ENCODE measurements at places on chromosomes 7 and 10. TPM values are rescaled to one million over a fixed set of nuclear protein-coding genes. Genes with fewer than 3 reads are reported as not detected.

DNA sequence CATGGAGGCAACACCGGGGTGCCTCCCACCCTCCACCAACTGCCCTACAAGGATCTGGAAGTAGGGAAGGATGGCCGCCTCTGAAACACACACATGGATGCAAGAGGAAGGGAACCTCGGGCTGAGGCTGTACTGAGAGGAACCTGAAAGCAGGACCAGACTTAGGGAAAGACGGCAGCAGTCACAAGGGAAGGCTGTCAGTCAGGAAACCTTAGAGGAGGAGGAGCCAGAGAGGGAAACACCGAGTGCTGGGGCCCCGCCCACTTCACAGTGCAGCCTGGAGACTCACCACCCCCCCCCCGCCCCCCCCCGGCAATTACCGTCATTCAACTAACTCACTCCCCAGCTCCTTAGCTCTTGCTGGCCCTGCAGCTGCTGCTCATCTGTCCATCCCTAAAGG, 2.5 kb downstream of the CYREN start:
- H3K4me3 ChIP-seq, result no peak overlapping the region
- no peaks in the 10 kb centered on the region for H3K27me3 ChIP-seq
- H3K4me1 ChIP-seq, result peaks cover 20% of the 10 kb centered on the region
- peak overlapping the region; percentile 82 for H3K27ac ChIP-seq
- no peaks in the 10 kb centered on the region for H3K36me3 ChIP-seq

DNA sequence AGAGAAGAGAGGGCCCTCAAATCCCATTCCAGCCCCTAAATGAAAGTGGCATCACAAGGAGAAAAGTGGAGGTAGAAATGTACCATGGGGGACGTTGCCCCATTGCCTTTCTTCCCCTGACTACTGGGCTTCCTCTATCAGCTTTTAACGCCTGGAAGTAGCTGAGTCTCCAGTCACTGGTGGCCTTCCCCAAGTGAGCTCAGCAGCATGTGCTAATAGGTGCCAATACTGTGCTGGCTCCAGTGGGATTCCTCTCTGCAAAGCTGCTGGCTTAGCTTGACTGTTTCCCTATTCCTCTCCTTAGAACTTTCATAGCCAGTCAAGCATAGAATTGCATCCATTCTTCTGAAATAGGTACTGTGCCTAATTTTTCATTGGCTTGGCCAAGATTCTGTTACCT, 32.6 kb downstream of the LRRC4 start:
- peaks cover 37% of the 10 kb centered on the region for H3K36me3 ChIP-seq
- H3K4me3 ChIP-seq, result no peak overlapping the region
- H3K4me1 ChIP-seq, result peaks cover 38% of the 10 kb centered on the region
- H3K27ac ChIP-seq, result no peak overlapping the region

GRCh38 chr7:11858622-11859302, 26.8 kb upstream of the THSD7A start:
- no peaks in the 10 kb centered on the region for H3K36me3 ChIP-seq
- no peak overlapping the region for H3K27ac ChIP-seq
- H3K4me3 ChIP-seq, result no peak overlapping the region
- no peaks in the 10 kb centered on the region for H3K4me1 ChIP-seq
- no peaks in the 10 kb centered on the region for H3K27me3 ChIP-seq

GRCh38 chr7:50321487-50322067, 17.1 kb downstream of the IKZF1 start:
- no peak overlapping the region for H3K27ac ChIP-seq
- DNase-seq, result no peak
- no peak overlapping the region for H3K4me3 ChIP-seq
- peaks cover 35% of the 10 kb centered on the region for H3K4me1 ChIP-seq
- peaks cover 24% of the 10 kb centered on the region for H3K27me3 ChIP-seq
- no peaks in the 10 kb centered on the region for H3K36me3 ChIP-seq

DNA sequence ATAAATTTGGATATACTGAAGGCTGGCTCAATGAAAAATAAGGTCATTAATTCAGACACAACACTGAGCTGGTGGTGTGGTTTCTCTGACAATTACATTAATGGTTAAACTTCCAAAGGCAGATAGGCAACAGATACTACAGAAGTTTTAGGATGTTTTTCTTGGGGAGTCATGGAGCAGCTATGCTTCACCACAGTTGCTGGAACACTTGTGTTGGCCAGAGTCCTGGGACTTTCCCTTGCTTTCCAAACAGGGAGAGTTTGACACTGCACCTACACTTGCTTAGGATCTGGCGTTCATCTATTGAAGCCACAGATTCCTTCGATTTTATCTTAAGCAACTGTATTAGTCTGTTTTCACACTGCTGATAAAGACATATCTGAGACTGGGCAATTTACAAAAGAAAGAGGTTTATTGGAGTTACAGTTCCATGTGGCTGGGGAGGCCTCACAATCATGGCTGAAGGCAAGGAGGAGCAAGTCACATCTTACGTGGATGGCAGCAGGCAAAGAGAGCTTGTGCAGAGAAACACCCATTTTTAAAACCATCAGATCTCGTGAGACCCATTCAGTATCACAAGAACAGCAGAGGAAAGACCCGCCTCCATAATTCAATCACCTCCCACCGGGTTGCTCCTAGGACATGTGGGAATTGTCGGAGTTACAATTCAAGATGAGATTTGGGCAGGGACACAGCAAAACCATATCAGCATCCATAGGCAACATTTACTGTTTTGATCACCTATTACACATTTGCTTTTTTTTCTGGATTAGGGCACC, 27.8 kb upstream of the TMEM178B start:
- no peaks in the 10 kb centered on the region for H3K27me3 ChIP-seq
- peak; percentile 29 for DNase-seq
- no peaks in the 10 kb centered on the region for H3K36me3 ChIP-seq
- H3K4me1 ChIP-seq, result no peaks in the 10 kb centered on the region
- no peak overlapping the region for H3K27ac ChIP-seq

- H3K27me3 ChIP-seq, result no peaks in the 10 kb centered on the region
- DNase-seq, result no peak
- no peaks in the 10 kb centered on the region for H3K36me3 ChIP-seq
- no peak overlapping the region for H3K27ac ChIP-seq
- no peak overlapping the region for H3K4me3 ChIP-seq
- H3K4me1 ChIP-seq, result no peaks in the 10 kb centered on the region
These were observed 79.9 kb upstream of the THSD7A start for GRCh38 chr7:11911900-11912299.

- no peak overlapping the region for H3K4me3 ChIP-seq
- no peak overlapping the region for H3K27ac ChIP-seq
- H3K36me3 ChIP-seq, result no peaks in the 10 kb centered on the region
- no peak for DNase-seq
- no peaks in the 10 kb centered on the region for H3K4me1 ChIP-seq
- peaks cover 9% of the 10 kb centered on the region for H3K27me3 ChIP-seq
These were observed 21.6 kb downstream of the DNTT start for GRCh38 chr10:96325719-96326373.

DNA sequence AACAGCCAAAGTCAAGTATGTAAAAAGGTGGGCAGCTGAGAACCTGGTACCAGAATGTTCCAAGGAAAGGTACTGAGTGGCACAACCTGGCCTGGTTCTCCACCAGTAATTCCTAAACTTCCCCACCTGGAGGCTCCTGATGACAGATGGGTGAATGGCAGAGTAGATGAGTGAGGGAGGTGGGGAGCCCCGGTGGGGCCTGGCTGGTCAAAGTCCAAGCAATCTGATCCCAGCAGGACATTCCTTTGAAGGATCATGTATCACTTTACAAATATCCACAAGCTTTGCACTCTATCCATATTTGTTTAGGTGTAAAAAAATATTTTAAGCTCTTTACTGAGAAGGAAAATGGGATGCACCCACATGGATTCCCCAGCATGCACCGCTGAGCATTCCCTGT, 250.2 kb downstream of the DPP6 start:
- H3K4me3 ChIP-seq, result no peak overlapping the region
- no peak overlapping the region for H3K27ac ChIP-seq
- no peaks in the 10 kb centered on the region for H3K4me1 ChIP-seq
- H3K27me3 ChIP-seq, result peaks cover 13% of the 10 kb centered on the region
- DNase-seq, result no peak

DNA sequence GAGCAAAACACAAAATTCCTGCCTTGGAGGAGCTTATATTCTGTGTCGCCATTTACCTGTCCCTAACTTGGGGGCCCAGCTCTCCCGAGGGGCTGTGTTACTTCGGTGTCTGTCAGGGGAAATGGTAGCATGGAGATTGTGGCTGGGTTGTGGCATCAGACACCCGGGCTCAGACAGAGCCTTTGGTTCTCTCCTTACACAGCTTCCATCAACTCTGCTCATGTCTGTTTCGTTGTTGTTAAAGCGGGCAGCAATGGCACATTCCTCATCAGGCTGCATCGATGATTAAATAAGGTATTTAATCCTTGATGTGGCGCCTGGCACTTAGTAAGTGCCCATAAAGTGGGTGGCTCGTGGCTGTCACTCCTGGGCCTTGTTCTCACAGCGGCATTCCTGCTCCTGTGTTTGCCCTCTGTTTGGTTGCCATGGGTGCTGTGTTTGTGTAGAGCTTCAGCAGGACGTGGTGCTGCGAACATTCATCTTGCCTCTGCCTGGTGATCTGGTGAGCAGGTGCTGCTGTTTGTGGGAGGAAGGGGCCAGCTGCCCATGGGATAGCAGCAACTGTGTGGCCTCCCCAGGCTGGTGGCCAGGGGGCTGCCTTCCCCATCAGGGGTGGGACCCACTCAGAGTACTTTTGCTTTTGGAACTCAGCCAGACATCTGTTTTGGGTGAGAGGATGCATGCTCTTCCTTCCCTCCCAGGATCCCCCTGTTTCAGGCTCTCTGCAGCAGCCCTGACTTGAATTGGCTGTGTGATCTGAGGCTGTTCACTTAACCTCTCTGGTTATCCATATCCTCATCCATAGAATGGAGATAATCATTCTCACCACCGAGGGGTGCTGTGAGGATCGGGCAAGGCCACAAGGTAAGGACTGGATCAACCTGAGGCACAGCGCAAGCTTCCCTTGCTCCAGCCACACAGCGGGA, 207.2 kb upstream of the SVIL start:
- peak overlapping the region; percentile 76 for H3K27ac ChIP-seq
- H3K27me3 ChIP-seq, result no peaks in the 10 kb centered on the region
- H3K36me3 ChIP-seq, result no peaks in the 10 kb centered on the region
- H3K4me1 ChIP-seq, result peaks cover 5% of the 10 kb centered on the region
- peak; percentile 82 for DNase-seq

SPDYE9 gene
- total RNA-seq, result not detected

CYP2W1 gene
- total RNA-seq, result not detected

CALML5 gene
- total RNA-seq, result not detected

BAMBI gene
- 23.9 TPM for total RNA-seq

TCAF2 gene
- 0.46 TPM for total RNA-seq
